ENCODE measurements at places on chromosomes 2 and 18. TPM values are rescaled to one million over a fixed set of nuclear protein-coding genes. Genes with fewer than 3 reads are reported as not detected.

Gene NCKAP1
- polyA plus RNA-seq: 133 TPM

Gene INO80B
- polyA plus RNA-seq: 4.8 TPM

Gene GREB1
- 0.17 TPM for polyA plus RNA-seq

Gene GPR155
- 3.8 TPM for polyA plus RNA-seq

Gene OXER1
- 0.37 TPM for polyA plus RNA-seq

Gene SPATA3
- polyA plus RNA-seq: not detected

Gene TBR1
- polyA plus RNA-seq: not detected

Gene AFF3
- 17.9 TPM for polyA plus RNA-seq

Gene VSNL1
- polyA plus RNA-seq: 0.86 TPM

Gene ARHGEF33
- 0.36 TPM for polyA plus RNA-seq

Gene GCFC2
- 14.3 TPM for polyA plus RNA-seq

Gene MSTN
- polyA plus RNA-seq: 0.06 TPM

Gene ERMN
- not detected for polyA plus RNA-seq

Gene LINC00305
- not detected for polyA plus RNA-seq

Gene REG3A
- not detected for polyA plus RNA-seq

Gene BCL11A
- 1.4 TPM for polyA plus RNA-seq

Gene CROCC2
- not detected for polyA plus RNA-seq

Gene MC2R
- not detected for polyA plus RNA-seq

Gene IL36RN
- polyA plus RNA-seq: not detected

Gene NDC80
- 6.4 TPM for polyA plus RNA-seq

Gene ZAP70
- polyA plus RNA-seq: not detected

Gene LRATD1
- polyA plus RNA-seq: 1.9 TPM

Gene ST6GAL2
- polyA plus RNA-seq: not detected

Gene ZBTB7C
- polyA plus RNA-seq: not detected

Gene KCNIP3
- 0.12 TPM for polyA plus RNA-seq

Gene NPHP1
- polyA plus RNA-seq: 5.4 TPM

Gene ABCG5
- polyA plus RNA-seq: not detected

Gene C2orf81
- 0.16 TPM for polyA plus RNA-seq

Gene ZRANB3
- 2.8 TPM for polyA plus RNA-seq

Gene SCN7A
- polyA plus RNA-seq: 7.0 TPM

Gene ATP8B1
- polyA plus RNA-seq: 59.8 TPM

Gene TRABD2A
- polyA plus RNA-seq: 30.2 TPM

Gene OTOF
- not detected for polyA plus RNA-seq

Gene MPP4
- polyA plus RNA-seq: 8.6 TPM

Gene GCG
- 0.27 TPM for polyA plus RNA-seq

Gene LIMS3
- polyA plus RNA-seq: 3.3 TPM

Gene INHBB
- polyA plus RNA-seq: 0.05 TPM

Gene CMPK2
- polyA plus RNA-seq: not detected

Gene ANKRD36
- polyA plus RNA-seq: 4.5 TPM

Gene NDUFB3
- 90.9 TPM for polyA plus RNA-seq

Gene ABCA12
- polyA plus RNA-seq: 0.04 TPM

Measured in AG04450 (cell line).